Skeletal muscle cell (primary cell): ENCODE measurements at places on chromosomes 12 and 14.
A peak's percentile ranks its signal among the peaks of the same experiment; 100 is the strongest.

- DNase-seq: no peak
Measured at GRCh38 chr14:58813745-58814144, 176.0 kb downstream of the DACT1 start.

GRCh38 chr12:72790273-72790672 is 518.1 kb downstream of the TRHDE start:
- no peak for DNase-seq

GRCh38 chr12:67804168-67804567 is 155.6 kb downstream of the DYRK2 start:
- no peak for DNase-seq

- DNase-seq: no peak
Measured at GRCh38 chr12:110874351-110874750, 27.6 kb downstream of the CCDC63 start.

- no peak for DNase-seq
Measured at GRCh38 chr12:120936197-120936596, 32.0 kb upstream of the SPPL3 start.

GRCh38 chr12:19190292-19191031 is 60.9 kb downstream of the PLEKHA5 start:
- DNase-seq: no peak

DNA sequence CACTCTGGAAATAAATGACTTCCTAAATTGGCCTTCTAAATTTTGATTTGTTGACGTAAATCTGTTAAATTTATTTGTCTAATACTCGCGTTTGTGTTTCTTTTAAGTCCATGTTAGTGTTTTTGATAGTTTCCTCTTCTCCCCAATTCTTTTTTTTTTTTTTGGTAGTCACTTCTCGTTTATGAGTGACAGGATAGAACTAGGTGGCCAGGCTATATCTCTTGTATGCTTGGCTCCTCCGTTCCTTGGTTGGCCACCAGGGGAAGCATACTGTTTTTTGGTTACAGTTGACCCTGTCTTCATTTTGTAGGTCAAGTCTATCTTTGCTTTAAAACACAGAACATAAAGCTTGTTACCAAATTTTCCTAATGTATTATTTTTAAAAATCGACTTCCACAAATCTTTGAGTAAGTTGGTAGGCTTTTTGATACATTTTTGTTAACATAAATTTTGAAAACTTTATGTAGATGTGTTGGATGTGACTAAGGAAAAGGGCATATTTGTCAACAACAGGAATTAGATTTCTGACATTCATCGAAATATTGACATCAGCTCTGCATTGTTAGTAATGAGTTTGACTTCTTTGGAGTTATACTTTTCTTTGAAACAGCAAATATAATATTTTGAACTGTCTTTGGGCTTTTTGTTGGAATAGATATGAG is 2.2 kb downstream of the RCOR1 start:
- DNase-seq: no peak

GRCh38 chr12:92546259-92546634 is 156.5 kb upstream of the PLEKHG7 start:
- DNase-seq: no peak

GRCh38 chr14:93947282-93947681 is 20.1 kb downstream of the FAM181A start:
- DNase-seq: no peak

- DNase-seq: no peak
Measured at GRCh38 chr14:50812180-50812579, 18.8 kb downstream of the NIN start.

GRCh38 chr14:99234961-99235571 is 36.9 kb downstream of the BCL11B start:
- no peak for DNase-seq

GRCh38 chr14:21350539-21350938 is 33.3 kb downstream of the SUPT16H start:
- DNase-seq: no peak

- peak; percentile 49 for DNase-seq
Measured at GRCh38 chr12:121038861-121039668, at the start of gene OASL. OASL (minus strand) TSS chr12:121039246; CDS start chr12:121038971, 275 bp downstream.

GRCh38 chr12:6613015-6613775 is 6.0 kb upstream of the CHD4 start:
- DNase-seq: no peak

GRCh38 chr14:97299661-97300060 is 502.5 kb downstream of the VRK1 start:
- DNase-seq: no peak

DNA sequence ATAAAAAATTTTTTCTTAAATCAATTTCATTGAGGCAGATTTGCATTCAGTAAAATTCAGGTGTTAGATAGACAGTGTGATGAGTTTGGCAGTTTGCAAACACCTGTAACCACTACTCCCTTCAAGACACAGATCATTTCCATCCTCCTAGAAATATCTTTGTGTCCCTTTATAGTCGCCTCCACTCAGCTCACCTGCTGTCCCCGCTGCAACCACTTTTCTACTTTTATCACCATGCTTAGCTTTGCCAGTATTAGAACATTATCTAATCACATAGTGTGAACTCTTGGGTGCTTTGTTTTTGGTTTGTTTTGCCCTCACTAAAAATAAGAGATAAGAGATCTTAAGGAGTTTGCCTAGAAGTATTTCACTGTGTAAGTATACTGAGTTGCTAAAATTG is 73.8 kb downstream of the DERA start:
- no peak for DNase-seq

DNA sequence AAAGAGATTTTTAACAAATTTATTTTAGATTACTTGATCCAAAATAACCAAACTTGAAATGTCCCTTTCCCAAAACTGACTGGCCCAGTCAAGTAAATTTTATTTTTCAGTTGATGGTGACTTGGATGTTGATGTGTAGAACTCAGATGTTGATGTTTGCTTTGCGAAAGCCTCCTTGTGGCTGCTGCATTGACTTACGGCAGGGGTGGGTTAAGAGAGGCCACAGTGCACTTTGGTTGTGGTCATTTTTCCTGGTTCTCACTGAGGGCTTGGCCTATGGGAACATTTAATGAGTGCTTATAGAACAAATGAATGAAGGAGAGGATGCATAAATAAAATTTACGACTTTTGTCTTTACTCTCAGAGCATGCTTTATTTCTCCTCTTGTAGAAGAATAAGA is 52.6 kb downstream of the SLCO1B3 start:
- DNase-seq: no peak

GRCh38 chr14:27553790-27554189 is 956.0 kb upstream of the NOVA1 start:
- DNase-seq: no peak

DNA sequence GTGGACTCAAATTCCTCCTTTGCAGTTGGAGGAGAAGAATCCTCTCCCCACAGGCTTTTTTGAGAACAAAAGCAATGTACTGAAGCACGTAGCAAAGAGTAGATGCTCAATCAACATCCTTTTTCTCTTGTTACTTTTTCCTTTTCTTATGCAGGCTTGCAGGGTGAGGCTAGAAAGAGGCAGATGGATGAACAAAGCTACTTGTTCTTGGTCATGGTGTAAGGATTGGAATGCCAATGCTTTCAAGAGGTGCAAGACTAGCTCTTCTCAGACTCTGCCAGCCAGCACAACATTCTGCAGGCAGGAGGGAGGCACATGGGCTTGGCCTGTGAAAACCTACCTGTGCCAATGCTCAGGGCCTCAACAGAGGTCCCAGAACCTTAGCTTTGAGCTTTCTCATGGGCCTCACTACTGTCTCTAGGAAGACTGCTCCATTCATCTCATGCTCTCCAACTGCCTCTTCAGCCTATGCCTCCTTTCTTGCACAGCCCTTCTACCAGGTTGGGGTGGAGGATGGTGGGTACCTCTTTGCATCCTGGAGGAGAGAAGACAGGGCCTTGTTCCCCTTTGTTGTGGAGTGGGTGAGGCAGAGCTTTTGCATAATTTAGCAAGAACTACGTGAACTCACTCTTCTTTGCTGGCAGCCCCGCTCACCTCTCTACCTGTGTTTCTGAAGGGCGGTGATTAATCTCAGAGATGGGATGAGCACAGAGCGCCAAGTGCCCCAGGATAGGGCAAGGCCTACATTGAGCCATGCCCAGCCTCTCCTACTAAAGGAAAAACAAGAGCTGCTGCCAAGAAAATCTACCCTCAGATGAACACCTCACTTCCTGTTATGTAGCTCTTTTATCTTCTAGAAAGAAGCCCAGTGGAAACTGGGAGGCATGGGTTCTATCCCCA is 1119.7 kb downstream of the VRK1 start:
- DNase-seq: no peak

GRCh38 chr14:37131205-37131604 is 41.2 kb downstream of the SLC25A21 start:
- no peak for DNase-seq

GRCh38 chr12:65858831-65859230 is 34.5 kb downstream of the HMGA2 start:
- peak; percentile 67 for DNase-seq

GRCh38 chr14:96001866-96002497 is 37.2 kb upstream of the C14orf132 start:
- DNase-seq: peak; percentile 51

- no peak for DNase-seq
Measured at GRCh38 chr12:106071686-106072085, 67.1 kb downstream of the NUAK1 start.

GRCh38 chr12:104201238-104202001 is 14.2 kb upstream of the TXNRD1 start:
- DNase-seq: no peak

DNA sequence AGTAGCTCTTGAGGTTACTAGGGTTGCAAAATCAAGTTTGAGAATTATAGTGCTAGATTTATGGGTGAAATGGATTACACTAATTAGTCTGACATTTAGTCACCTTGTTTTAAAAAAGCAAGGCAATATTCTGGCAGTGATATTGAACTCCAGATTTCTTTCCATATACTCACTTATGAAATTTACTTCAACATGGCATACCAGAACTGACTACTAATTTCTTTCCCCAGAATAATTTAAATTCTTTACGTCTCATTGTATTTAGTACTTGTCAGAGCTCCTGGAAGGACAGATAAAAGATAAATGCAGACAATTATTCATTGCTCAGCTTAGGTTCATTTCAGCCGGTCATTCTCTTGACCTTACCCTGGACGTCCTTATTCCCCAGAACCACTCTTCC is 24.3 kb downstream of the EMP1 start:
- no peak for DNase-seq

- no peak for DNase-seq
Measured at GRCh38 chr14:91511043-91511383, 903 bp upstream of the PPP4R3A start.

DNA sequence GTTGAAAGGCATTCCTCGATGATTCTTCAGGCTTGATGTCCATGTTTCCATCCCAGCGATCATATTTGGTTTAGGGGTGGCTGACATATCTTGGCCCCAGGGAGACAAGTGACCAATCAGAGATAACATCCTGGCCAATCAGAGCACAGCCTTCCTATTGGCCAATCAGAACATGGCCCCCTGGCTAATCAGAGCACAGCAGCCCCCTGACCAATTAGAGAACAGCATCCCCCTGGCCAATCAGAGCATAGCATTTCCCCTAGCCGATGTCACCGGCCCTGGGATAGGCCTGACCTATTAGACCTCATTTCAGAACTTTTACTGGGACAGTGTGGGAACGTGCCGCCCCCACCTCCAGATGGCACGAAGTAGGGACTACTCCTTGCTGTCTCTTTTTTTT is 182.2 kb downstream of the AACS start:
- DNase-seq: no peak

DNA sequence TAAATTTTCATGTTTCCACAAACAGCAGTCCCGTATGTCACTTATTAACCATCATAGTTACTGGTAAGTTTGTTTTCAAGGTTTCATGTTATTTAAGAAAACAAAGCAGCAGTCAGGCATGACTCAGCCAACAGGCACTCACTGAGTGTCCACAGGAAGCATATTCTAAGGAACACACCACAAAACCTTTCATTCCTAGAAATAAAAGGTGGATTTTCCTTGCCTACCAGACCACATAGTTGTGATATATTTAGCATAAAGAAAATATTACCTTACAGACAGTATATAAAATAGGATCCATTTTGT is 143.3 kb upstream of the AVPR1A start:
- peak; percentile 57 for DNase-seq

- no peak for DNase-seq
Measured at GRCh38 chr12:113473942-113474341, 2.3 kb upstream of the LHX5 start.

DNA sequence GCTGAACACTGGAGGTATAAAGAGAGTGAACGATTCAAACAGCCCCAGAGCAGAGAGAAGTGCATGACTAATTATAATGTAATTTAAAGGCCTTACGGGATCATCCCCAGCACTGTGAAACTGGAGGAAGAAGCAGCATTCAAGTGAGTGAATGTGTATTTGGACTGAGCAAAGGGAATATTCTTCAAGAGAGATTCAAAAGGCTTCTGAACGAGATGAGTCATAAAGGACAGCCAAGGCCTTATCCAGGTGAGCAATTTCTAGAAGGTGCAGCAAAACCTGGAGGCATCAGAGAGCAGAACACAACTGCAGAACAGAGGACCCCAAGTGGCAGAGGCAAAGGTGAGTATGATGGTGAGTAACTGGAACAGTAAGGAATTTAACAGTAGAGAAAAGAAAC is 127.2 kb downstream of the BCAT1 start:
- peak; percentile 53 for DNase-seq

DNA sequence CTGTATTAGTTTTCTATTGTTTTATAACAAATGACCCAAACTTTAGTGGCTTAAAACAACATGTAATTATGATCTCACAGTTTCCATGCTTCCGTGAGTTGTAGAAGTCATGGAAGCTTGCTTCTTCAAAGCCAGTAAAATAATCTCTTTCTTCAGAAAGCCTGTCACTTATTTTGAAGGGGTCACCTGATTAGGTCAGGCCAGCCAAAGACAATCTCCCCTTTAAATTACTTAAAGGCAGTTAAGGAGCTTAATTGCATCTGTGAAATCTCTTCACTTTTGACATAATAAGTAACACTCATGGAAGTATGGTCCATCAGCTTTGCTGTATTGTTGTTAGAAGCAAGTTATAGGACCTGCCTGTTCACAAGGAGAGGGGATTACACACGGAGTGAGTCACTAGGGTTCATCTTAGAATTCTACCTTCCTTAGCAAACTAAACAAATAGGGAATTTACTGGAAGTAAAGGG is 89.8 kb downstream of the FAR2 start:
- DNase-seq: no peak

GRCh38 chr14:103652806-103653205 is 23.8 kb downstream of the KLC1 start:
- DNase-seq: no peak

GRCh38 chr12:22598141-22598762 is 26.7 kb upstream of the ETNK1 start:
- no peak for DNase-seq

GRCh38 chr12:77122236-77122635 is 56.9 kb upstream of the E2F7 start:
- peak; percentile 94 for DNase-seq

GRCh38 chr12:85004204-85004603 is 31.9 kb downstream of the TSPAN19 start:
- DNase-seq: no peak
